ENCODE measurements at places on chromosomes 3 and 15.
A peak's percentile ranks its signal among the peaks of the same experiment; 100 is the strongest.

GRCh38 chr15:82062479-82063454 is 16.9 kb upstream of the MEX3B start:
- no peak for DNase-seq

DNA sequence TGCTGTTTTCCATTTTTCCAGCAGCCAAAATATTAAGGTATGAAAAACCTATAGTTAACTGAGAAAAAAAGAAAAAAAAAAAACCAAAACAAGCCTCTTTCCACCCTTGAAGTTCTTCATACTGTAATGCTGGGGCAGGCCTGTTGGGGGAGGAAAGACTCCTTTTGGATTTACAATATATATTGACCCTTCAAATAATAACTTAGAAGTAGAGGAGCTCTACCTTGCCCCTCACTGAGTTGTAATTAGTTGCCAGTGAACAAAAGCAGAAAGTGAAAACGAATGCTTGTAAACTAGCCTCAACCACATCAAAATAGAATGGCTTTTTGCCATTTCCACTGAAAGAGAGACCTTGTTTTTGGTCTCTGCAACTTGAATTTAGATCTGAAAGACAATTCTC is 326.6 kb downstream of the NR2F2 start:
- DNase-seq: no peak

GRCh38 chr3:20250314-20250713 is 64.3 kb upstream of the SGO1 start:
- DNase-seq: no peak

DNA sequence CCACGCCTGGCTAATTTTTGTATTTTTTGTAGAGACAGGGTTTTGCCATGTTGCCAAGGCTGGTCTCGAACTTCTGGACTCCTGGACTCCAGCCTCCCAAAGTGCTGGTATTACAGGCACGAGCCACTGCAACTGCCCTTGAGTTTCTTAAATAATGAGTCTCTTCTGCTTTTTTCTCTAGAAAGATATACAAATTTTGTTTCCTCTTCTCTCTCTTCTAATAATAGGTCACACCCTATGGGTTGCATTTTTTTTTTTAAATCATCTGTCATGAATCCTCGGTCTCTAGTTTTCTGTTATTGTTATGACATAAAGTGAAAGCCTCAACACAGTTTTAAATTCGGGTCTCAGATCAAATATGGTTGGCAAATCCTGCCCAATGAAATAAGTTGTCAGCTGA is 111.2 kb downstream of the IL12A start:
- DNase-seq: no peak

- no peak for DNase-seq
Observed at GRCh38 chr3:31952205-31952604, 28.9 kb downstream of the OSBPL10 start.

DNA sequence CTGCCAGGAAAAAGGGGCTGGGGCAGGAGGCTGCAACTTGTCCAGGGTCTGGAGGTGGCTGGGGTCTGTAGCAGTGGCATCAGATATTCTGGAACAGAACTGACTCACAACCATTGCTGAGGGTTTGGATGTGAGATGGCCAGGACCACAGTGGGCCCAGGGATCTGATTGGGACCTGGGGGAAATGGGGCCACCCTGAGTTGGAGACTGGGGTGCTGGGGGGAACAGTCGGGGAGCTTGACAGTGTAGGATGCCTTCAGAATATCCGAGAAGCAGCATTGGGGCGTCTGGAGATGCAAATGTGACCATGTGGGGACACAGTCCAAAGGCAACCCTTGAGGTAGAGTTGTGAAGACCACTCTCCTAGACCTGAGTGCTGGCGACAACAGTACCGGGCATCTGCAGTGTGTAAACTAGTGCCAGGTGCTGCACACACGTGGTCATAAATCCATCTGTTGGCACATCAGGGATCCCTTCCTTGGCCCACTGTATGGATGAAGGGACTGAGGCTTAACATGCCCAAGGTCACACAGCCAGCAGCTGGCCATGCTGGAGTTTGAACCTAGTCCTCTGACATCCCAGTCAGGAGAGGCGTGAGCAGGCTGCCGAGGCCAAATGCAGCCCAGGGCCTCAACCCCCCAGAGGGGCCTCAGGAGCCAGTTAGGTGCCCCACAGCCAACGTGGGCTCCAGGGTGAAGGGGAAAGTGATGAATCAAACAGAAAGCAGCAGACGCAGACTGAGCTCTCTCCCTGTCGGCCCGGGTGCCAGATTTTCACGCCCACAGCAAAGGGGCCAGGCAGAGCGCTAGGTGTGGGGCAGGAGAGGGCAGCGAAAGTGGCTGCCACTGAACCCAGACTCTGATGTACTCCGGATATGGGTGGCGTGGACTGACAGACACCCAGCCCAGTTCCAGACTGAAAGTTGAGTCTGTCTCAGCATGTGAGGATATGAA is 18.8 kb downstream of the HEMK1 start:
- no peak for DNase-seq

- no peak for DNase-seq
Observed at GRCh38 chr15:92817339-92817886, 82.7 kb upstream of the CHD2 start.

- no peak for DNase-seq
Observed at GRCh38 chr3:194748225-194748624, 62.5 kb downstream of the FAM43A start.

GRCh38 chr3:172133838-172134237 is 94.5 kb downstream of the FNDC3B start:
- no peak for DNase-seq

DNA sequence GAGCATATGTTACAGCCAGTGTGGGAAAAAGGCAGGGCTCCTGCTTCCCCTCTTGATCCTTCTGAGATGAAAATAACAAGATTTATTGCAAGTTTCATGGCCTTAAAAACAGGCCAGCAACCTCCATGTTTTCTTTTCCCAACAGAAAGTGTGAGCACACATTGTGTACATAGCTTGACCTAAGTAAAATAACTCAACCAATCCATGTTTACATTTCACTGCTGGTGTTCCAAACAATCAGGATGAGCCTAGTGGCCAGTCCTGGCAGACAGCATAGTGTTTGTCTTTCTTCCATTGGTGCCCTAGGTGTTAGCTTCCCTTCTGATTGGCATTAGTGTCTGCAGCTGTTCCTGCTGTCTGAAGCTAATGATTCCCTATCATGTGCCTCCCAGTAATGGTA is 847.7 kb downstream of the EPHA3 start:
- DNase-seq: no peak

DNA sequence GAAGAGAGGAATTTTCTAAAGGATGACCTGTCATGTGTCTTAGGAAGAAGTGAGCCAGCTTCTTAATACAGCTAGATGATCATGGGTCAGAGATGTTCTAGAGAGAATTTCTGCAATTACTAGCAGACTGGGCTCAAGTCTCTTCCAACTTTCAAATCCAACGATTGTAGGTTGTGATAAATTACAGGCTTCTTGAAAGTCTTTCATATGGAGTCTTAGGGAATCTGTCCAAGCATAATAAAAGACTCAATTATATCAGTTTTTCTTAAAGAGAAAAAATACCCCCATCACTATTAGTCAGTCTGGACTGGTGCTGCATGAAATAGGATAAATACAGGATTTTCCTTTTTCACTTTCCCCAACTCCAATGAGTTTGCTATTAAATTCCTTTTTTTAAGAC is 59.1 kb downstream of the DRD3 start:
- no peak for DNase-seq

DNA sequence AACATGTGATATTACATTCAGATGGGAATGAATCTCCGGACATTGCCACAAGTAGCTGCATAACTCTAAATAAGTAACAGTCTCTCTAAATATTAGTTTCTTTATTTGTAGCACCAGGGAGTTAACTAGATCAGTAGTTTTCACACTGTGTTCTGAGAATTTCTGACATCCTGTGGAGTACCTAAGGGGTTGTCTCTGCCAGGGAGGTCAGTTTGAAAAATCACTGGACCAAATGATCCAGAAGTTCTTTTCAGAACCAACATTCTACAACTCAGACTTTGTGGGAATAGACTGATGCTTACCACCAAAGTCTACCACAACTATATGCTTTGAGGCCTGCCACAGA is 9.0 kb upstream of the ILDR1 start:
- DNase-seq: no peak

GRCh38 chr3:124890573-124891190 is 3.5 kb upstream of the ITGB5 start:
- no peak for DNase-seq

DNA sequence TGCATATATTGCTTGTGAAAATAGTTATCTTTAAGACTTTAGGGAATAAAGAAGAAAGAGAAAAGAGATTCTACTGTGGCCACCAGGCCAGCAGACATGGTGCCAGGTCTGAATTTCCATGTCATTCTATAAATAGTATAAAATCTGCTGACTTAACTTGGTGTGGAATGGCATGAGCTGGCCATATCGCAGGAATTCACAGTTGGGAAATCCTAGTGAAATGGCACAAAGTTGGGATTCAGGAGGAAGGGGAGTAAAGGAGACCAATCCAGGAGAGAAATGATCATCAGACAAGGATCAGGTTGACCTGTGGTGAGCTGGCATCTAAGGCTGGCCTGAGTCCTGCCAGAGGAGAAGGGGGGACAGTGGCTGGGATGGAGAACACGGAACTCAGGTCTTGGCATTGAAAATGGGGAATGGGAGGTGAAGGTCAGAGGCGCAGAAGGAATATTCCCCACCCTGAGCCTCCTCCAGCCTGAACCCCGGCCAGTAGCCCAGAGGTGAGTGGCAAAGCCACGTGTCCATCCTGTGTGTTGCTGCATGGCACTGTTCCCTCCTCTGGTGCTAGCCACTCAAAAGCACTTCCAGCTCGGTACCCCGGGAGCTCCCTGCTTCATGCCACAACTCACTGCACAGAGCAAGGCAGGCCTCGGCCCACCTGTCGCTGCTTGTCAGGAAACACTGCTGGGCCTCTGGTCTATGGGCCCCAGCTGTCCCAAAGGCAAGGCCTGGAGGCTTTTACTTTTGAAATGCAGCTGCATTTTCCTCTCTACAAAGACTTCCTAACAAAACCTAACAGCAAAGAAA is 51.4 kb downstream of the SSUH2 start:
- DNase-seq: no peak

DNA sequence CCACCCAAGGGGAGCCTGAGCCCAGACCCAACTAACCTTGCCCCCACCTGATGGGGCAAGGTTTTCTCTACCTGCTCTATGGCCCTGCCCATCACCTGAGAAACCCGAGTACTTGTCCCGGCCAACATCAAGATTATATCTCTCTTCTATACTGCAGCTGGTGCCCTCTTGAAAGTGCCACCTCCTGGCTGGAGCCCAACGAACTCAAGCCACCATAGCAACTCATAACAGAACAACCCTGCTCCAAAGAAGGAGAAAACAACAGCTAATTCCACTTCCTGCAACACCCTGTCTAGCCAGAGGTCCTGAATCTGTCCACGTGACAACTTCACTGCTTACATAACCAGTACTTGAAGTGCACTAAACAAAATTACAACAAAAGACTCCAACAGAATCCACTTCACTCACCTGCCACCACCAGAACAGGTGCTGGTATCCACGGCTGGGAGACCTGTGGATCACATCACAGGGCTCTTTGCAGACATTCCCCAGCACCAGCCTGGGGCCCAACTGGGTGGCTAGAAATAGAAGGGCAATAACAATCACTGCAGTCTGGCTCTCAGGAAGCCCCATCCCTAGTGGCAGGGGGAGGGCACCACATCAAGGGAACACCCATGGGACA is 49.2 kb downstream of the PIERCE2 start:
- no peak for DNase-seq

GRCh38 chr3:113243846-113244245 is 32.5 kb downstream of the BOC start:
- DNase-seq: no peak

- DNase-seq: no peak
Observed at GRCh38 chr3:53803124-53803815, 42.9 kb downstream of the CHDH start.

GRCh38 chr3:88019024-88019423 is 39.8 kb downstream of the CGGBP1 start:
- DNase-seq: no peak

DNA sequence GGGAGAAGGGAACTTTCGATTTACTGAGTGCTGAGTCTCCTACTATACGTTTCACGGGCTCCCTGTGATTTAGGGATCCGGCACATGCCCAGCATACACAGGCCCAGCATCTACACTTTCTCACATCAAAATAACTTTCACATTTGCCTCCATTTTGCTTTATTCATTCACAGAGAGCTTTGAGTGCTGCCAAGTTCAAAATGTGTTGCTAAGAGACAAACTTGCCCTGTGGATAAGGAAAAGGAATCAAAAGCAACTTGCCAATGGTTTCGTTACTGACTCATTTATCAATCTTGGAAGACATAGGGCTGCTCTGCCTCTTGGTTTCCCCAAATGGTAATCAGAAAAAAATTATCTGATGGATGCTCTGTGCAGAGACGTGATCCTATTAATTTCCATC is 86.3 kb upstream of the LRRN1 start:
- DNase-seq: no peak

- DNase-seq: peak; percentile 67
Observed at GRCh38 chr3:128133273-128133883, 9.8 kb upstream of the RUVBL1 start.

DNA sequence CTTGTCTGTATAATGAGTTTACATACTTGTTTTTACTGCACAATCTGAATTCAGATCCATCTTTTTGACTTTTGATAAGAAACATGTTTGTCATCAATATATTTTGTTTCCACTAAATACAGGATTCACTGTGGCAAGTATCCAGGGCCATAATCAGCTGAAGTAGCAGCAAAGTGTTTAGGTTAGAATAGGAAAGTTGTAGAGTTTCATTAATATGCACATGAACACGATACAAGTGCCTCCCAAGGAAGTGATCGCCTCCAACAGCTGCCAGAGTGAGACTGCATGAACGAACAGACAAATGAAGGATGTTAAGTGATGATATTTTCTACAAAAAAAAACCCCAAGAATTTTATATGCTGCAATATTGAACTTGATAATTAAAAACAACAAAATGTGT is 204.3 kb downstream of the TBL1XR1 start:
- DNase-seq: no peak

- DNase-seq: no peak
Observed at GRCh38 chr3:48739617-48739954, 22.6 kb upstream of the IP6K2 start.

- no peak for DNase-seq
Observed at GRCh38 chr3:99836681-99837080, 19.0 kb downstream of the CMSS1 start.

DNA sequence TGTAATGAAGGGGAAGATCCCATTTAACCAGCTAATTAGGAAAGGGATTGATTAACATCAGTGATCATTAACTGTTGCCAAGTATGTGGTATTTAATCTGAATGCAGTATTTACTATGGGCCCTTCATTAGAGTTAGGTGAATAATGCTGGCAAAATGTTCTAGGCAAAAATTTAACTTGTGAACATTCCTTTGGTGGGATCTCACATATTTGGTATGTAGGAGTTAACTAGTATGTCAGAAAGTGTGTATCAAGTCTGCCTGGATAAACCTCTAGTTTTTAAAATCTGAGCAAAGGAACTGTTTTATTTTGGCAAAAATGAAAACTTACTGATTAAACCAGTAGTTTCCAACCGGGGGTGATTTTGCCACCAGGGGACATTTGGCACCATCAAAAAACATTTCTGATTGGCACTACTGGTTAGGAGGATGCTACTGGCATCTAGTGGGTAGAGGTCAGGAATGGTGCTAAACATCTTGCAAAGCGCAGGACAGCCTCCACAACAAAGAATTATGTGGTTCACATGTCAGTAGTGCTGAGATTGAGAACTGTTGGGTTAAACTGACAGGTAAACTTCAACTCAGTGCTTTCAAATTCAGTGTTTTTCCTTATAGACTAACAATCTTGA is 22.5 kb downstream of the LRTM1 start:
- peak; percentile 71 for DNase-seq

- DNase-seq: no peak
Observed at GRCh38 chr15:82856397-82857170, 47.2 kb downstream of the WHAMM start.

- DNase-seq: no peak
Observed at GRCh38 chr3:56986347-56986746, 74.1 kb upstream of the SPATA12 start.
